Chondrocyte (in vitro differentiated cells): ENCODE measurements at places on chromosomes 1 and 21.

DNA sequence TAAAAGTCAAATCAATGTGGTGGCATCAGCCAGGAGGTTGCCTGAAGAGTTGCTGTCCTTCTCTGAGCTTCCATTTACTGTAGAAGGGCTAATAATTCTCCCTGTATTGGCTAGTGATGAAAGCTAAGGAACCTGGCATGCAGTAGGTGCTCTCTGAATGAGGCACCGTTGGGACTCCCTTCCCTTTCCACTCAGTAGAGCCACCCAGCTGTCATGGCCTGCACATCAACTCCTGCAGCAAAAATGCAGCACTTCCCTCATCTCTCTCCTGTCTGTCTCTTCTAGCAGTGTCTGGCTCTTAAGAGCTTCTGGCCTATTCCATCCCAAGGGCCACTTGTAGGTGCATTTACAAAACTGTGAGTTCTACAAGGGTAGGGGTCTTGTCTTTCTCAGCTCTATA is 369.0 kb downstream of the MATN1 start:
- DNase-seq, result peak; percentile 20

GRCh38 chr1:118984722-118985639 is 3.2 kb downstream of the TBX15 start:
- no peak for DNase-seq

GRCh38 chr1:204410688-204411450 is 748 bp downstream of the PPP1R15B start:
- no peak for DNase-seq

DNA sequence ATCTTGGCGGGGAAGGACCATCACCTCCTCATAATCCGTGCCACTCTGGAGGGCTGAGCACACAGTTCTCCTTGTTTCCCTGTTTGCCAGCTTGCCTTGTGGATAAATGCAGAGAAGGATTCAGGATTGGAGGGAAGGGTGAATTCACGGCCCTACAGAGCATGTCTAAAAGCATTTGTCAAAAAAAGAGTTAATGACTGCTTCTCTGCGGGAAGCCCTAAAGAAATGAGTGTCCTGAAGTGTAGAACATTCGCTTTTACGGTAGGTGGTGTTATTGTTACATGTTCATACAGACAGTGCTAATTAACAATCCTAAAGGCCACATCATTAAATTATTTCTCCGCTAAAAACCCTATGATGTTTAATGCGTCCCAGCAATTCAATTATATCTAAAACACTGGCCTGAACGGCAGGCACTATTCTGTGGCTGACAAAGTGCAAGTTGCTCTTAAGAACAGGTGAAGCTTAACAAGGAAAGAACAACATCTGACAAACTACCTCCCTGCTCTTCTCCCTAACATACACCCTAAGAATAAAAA is 112.3 kb upstream of the NFIA start:
- DNase-seq, result no peak

- DNase-seq, result no peak
Measured at GRCh38 chr1:94154989-94155388, 34.0 kb upstream of the ABCA4 start.
